ENCODE measurements at places on chromosomes 3 and 15. TPM values are rescaled to one million over a fixed set of nuclear protein-coding genes. Genes with fewer than 3 reads are reported as not detected.

The THSD4 gene
- total RNA-seq: 7.8 TPM

The SKOR1 gene
- under 0.01 TPM for total RNA-seq

The CGGBP1 gene
- 33.4 TPM for total RNA-seq

The ACSBG1 gene
- total RNA-seq: not detected

The PLSCR2 gene
- 0.31 TPM for total RNA-seq

The PRSS50 gene
- total RNA-seq: not detected

The CPN2 gene
- total RNA-seq: not detected

The GATM gene
- total RNA-seq: not detected

The AGTR1 gene
- not detected for total RNA-seq

The GP9 gene
- total RNA-seq: not detected

The MYLK gene
- 127 TPM for total RNA-seq

The C3orf22 gene
- not detected for total RNA-seq

The ZNF80 gene
- total RNA-seq: not detected

The MNS1 gene
- 0.32 TPM for total RNA-seq

The LSAMP gene
- total RNA-seq: not detected

The COPS2 gene
- 67.7 TPM for total RNA-seq

The DNAJB8 gene
- not detected for total RNA-seq

The LRRK1 gene
- 17.6 TPM for total RNA-seq

The LOXL1 gene
- total RNA-seq: 0.65 TPM

The CMTM7 gene
- 29.6 TPM for total RNA-seq

The TMCC1 gene
- total RNA-seq: 12.3 TPM

The CFAP161 gene
- total RNA-seq: 0.19 TPM

The CAV3 gene
- not detected for total RNA-seq

The AQP9 gene
- not detected for total RNA-seq

The SLC27A2 gene
- total RNA-seq: 0.16 TPM

The SNX1 gene
- total RNA-seq: 31.4 TPM

The DAZL gene
- not detected for total RNA-seq

The UBAP1L gene
- total RNA-seq: 0.65 TPM

The DCLK3 gene
- under 0.01 TPM for total RNA-seq

The AMIGO3 gene
- total RNA-seq: not detected

The TLNRD1 gene
- total RNA-seq: 10.5 TPM

The IL20RB gene
- 0.16 TPM for total RNA-seq

The LRRC31 gene
- not detected for total RNA-seq

The BLOC1S6 gene
- 52.5 TPM for total RNA-seq

The RAB7A gene
- 57.0 TPM for total RNA-seq

The CRABP1 gene
- not detected for total RNA-seq

The CPA3 gene
- 1.5 TPM for total RNA-seq

The LPP gene
- 69.1 TPM for total RNA-seq

The SPESP1 gene
- total RNA-seq: 2.8 TPM

The CLDN16 gene
- 0.06 TPM for total RNA-seq

The CLRN1 gene
- total RNA-seq: not detected

The LRRIQ4 gene
- not detected for total RNA-seq

The TRPM1 gene
- 0.81 TPM for total RNA-seq

The FBXW12 gene
- total RNA-seq: not detected

The ZNF660 gene
- 0.49 TPM for total RNA-seq

The NOX5 gene
- total RNA-seq: not detected

The TFG gene
- 33.8 TPM for total RNA-seq

The MAP3K13 gene
- 7.6 TPM for total RNA-seq

Data from bladder microvascular endothelial cell (primary cell).